ENCODE measurements at places on chromosomes 7 and 10. TPM values are rescaled to one million over a fixed set of nuclear protein-coding genes. Genes with fewer than 3 reads are reported as not detected.

The PAX2 gene
- 102 TPM for total RNA-seq

The HOXA10 gene
- 16.3 TPM for total RNA-seq

The NKX2-3 gene
- not detected for total RNA-seq

The IDI2 gene
- total RNA-seq = not detected

The TAS2R4 gene
- 2.5 TPM for total RNA-seq

The VAX1 gene
- total RNA-seq = not detected

The MUC3A gene
- total RNA-seq = 39.1 TPM

The C10orf95 gene
- total RNA-seq = 2.7 TPM

The ANKRD30A gene
- total RNA-seq = not detected

The CYP2W1 gene
- total RNA-seq = 0.13 TPM

The GATA3 gene
- total RNA-seq = 23.5 TPM

The TFR2 gene
- total RNA-seq = 0.79 TPM

The DPY19L1 gene
- 32.4 TPM for total RNA-seq

The ZP3 gene
- 17.5 TPM for total RNA-seq

The SYT15B gene
- 5.7 TPM for total RNA-seq

The CTNNA3 gene
- total RNA-seq = 0.72 TPM

The SLC18A3 gene
- total RNA-seq = not detected

The RET gene
- total RNA-seq = 3.1 TPM

The SLC13A1 gene
- 10.1 TPM for total RNA-seq

The GPR146 gene
- 10.3 TPM for total RNA-seq
